CD4-positive, alpha-beta T cell treated with Interferon alpha-2 for 1 hour (primary cell): ENCODE measurements at places on chromosomes 3 and 15.

DNA sequence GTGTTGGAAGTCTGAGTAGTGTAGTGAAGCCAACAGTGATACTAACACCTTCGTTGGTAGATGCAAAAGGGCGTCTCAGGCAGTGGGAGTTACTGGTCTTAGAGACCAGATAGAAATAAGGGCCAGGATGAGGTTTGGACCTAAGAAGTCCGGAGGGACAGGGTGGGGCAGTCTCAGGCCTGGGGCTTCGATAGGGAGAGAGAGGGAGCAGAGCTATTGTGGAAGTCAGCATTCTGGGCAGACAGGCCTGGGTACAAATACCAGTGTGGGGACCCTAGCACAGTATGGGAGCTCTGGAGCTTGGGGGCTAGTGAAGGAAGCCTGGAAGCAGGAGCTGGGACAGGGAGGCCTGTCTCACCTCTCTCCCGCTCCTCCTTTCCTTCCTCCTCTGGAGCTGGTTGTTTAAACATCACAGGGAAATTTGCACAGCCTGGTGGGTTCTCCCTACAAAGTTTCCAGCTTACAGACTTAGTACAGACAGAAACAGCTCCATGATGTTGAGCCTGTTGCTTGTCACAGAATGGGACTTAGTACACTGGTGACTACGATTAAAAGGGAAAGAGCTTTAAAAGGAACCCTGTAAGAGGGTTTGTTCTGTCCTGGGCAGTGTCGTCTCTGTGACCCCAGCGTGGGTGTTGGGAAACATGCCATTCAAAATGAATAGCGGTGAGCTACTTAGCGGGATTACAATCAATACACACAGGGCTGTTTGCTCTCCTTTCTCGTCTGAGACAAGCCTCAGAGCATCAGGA is 76.4 kb upstream of the TNFAIP8L3 start:
- DNase-seq, result no peak

GRCh38 chr15:40481341-40482074 is 10.7 kb downstream of the CHST14 start:
- no peak for DNase-seq

DNA sequence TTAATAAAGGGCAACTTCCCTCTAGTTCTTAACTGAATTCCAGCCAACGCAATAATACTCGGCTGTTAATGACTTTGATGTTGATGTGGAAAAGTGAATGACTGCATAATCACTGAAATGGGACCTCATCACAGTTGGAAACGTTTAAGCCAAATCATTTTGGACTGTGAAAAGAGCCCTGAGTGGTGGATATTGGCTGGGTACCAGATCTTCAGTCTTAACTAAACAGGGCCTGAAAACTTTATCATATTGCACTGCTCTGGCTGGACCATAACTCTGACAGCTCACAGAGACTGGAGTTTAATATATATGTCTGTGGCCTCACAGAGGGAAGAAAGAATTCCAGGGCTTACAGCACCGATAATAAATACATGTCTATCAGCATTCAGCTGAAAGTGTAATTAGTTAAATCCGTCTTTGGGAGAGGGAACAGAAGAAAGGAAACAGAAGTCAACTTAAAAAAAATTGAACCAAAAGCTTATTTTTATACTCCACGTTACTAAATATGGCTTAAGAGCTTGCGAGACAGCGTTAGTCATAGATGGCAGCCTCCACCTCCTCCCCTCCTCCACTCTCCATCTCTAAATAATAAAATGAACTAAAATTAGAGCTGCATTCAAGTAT is 222.3 kb upstream of the CDIN1 start:
- no peak for DNase-seq

- no peak for DNase-seq
Measured at GRCh38 chr15:68833700-68834331, 13.1 kb upstream of the ANP32A start.

- DNase-seq, result no peak
Measured at GRCh38 chr3:139252719-139253118, 91.1 kb upstream of the MRPS22 start.

- DNase-seq, result no peak
Measured at GRCh38 chr3:21766002-21766401, 15.0 kb upstream of the ZNF385D start.

GRCh38 chr3:151931171-151931570 is 57.7 kb downstream of the SUCNR1 start:
- no peak for DNase-seq

DNA sequence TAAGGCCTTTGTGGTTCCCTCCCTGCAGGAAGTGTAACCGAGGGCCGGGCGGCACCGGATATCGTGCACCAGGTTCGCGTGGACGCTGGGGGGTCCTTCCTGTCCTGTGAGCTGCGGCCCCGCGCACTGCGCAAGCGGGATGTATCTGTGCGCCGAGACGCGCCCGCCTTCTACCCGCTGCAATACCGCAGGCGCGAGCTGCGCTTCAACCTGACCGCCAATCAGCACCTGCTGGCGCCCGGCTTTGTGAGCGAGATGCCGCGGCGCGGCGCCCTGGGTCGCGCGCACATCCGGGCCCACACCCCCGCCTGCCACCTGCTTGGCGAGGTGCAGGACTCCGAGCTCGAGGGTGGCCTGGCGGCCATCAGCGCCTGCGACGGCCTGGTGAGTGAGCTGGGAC is 35.9 kb downstream of the SAXO2 start:
- DNase-seq, result peak; percentile 64

GRCh38 chr3:63961891-63962290 is 49.7 kb upstream of the SCAANT1 start:
- peak; percentile 78 for DNase-seq

GRCh38 chr15:101267320-101268104 is 9.8 kb downstream of the SELENOS start:
- no peak for DNase-seq

GRCh38 chr15:48029642-48030041 is 91.1 kb upstream of the SLC24A5 start:
- DNase-seq, result no peak

GRCh38 chr3:51099794-51100535 is 285.1 kb upstream of the MANF start:
- no peak for DNase-seq

GRCh38 chr15:82014989-82015388 is 30.8 kb downstream of the MEX3B start:
- DNase-seq, result no peak

- no peak for DNase-seq
Measured at GRCh38 chr3:103794656-103795055, 1359.8 kb downstream of the ZPLD1 start.

DNA sequence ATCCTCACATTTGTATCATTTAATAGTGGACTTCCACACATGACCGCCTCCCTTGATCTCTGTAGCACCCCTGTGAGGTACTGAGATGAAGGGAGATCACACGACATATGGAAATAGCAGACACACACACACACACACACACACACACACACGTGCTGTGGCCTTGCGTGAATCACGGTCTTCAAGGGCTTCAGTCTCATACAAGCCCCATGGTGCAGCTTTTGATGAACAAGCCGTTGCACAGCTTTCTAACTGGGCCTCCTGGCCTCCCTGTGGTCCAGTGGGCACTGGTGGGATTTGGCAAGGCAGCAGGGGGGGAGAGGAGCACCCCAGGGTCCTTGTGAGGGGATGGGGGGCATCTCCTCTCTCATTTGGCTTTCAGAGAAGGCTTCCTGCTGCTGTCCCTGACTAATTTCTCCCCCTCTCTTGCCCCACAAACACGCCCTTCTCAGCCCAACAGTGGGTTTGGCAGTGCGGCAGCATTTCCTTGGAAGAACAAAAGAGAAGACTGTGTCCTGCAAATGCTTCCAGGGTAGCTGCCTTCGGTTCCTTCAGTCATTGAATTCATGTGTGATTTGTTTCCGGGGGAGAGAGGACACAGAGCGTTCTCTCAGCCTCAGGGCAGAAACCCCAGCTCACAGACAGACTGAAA is 98.7 kb downstream of the SMAD6 start:
- DNase-seq, result no peak

DNA sequence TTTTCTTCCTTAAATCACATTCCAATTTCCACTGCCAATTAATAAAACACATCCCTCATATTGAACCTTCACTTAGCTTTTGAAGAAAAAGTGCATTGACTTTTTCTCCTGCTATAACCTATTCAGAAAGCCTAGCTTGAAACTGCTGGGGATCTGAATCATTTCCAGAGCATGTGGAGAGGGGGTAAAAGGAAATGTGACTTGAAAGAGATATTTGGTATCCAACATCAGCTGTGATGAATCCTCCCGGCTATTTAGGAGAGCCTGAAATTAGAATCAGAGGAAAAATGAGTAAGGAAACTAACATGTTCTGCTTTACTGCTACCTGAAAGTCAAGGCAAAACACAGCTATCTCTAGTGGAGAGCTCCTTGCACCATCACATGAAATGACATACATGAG is 2.6 kb upstream of the GNB5 start:
- DNase-seq, result no peak

GRCh38 chr3:193832833-193833413 is 239.9 kb downstream of the OPA1 start:
- DNase-seq, result no peak

- no peak for DNase-seq
Measured at GRCh38 chr15:29785136-29785535, 37.1 kb downstream of the TJP1 start.

DNA sequence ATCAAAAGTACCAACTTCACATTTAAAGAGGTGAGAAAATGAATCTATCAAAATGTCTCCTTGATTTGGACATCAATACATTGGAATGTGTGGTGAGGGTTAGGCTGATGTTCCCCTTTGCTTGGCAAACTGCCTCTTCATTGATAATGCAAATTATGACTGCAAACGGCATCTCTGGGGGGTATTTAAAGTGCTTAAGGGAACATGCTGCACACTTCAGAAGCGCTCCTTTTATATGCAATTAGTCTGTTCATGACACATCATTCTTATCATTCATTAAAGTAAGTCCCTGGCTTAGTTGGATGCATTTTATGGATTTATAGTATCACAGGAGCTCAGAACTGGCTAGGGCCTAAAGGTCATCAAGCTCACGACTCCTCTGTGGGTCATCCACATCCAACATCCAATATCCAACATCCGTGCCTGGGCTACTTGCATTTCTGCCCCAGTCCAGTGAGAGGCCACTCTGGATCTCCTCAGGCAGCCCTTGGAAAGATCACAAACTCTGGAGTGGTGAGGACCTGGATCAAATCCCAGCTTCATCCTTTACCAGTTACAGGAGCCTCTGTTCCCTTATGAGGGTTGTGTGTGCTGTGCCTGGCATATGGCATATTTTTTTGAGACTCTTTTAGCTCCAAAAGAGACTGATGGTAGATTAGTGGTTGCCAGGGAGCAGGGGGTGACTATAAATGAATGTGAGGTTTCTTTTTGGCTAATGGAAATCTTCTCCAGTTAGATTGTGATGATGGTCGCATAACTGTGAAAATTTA is 136.8 kb upstream of the FOXB1 start:
- DNase-seq, result no peak

- peak; percentile 37 for DNase-seq
Measured at GRCh38 chr3:160448845-160449635, 546 bp downstream of the TRIM59 start.

DNA sequence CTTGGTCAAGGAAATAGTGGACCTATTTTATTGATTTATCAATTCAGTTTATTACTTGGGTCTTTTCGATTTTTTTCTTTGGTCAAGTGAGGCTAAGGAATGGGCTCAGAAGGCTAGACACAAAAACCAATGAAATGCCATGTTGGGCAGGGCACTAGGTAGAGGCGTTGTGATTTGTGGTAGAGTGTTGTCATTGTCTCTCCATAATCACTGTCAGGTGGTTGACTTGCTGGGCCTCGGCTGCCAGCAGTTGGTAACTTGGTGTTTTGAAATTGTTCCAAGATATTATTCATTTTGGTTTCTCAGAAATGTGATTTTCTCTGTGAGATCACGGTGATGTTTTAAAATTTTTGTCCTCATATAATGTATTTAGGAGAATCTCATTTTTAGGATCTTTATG is 173.6 kb downstream of the KLHL25 start:
- peak; percentile 41 for DNase-seq

GRCh38 chr3:56131974-56132590 is 336.2 kb downstream of the ERC2 start:
- DNase-seq, result no peak

DNA sequence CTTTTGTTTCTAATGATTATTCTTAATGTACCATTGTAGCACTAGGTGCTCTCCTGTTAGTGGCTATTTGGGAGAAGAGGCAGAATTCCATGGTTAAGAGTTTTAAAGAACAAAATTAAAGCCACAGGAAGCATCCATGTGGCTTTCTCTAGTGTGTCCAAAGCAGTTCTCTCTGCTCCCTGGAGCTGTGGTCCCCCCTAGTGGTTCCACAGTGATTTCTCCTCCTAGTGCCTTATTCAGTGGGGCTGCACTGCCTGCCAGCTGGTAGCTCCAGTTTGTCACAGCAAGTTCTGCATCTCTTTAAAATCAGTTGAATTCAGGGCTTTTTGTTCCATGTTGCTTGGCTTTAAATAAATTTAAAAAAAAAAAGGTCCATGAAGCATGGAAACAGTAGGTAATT is 39.6 kb upstream of the FAM98B start:
- no peak for DNase-seq

DNA sequence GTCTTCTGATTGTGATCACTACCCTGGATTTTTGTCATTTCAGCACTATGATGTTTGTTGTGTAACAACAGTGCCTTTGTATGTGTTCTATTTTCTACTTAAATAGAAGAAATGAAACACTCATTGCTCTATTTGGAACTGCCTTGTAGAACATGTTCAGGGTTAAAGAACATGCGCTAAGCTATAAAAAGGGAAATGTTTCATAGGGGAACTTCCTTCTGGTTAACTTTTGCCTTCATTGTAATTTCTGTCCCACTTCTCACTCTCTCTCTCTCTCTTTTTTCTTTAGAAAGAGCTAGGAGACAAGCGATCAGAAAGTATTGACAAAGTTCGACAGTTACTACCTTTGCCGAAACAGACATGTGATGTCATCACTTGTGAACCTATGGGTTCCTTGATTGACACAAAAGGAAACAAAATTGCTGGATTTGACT is at the start of gene P2RY12:
Gene P2RY12 (minus strand): TSS at position 13 of the 434 bp plus-strand sequence. CDS start 45,908 bp downstream, outside the sequence.
- DNase-seq, result no peak

DNA sequence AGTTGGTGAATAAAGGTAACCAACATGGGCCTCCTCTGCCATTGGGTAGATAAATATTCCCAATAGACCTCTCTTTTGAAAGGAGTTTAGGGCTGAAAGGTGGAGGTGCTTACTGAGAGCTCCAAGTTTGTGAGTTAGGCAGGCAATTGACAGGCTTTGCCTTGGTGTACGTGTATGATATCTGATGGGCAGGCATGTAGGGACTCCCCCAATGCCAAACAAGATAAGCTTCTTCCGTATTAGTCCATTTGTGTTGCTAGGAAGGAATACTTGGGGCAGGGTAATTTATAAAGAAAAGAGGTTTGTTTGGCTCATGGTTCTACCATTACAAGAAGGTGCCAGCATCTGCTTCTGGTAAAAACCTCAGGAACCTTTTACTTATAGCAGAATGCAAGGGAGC is 160.7 kb upstream of the EIF1B start:
- no peak for DNase-seq

- no peak for DNase-seq
Measured at GRCh38 chr15:88256279-88257230, at the start of gene NTRK3. Gene NTRK3, minus strand, starts transcription at chr15:88256739. Its CDS starts 586 bp downstream, at chr15:88256153.

DNA sequence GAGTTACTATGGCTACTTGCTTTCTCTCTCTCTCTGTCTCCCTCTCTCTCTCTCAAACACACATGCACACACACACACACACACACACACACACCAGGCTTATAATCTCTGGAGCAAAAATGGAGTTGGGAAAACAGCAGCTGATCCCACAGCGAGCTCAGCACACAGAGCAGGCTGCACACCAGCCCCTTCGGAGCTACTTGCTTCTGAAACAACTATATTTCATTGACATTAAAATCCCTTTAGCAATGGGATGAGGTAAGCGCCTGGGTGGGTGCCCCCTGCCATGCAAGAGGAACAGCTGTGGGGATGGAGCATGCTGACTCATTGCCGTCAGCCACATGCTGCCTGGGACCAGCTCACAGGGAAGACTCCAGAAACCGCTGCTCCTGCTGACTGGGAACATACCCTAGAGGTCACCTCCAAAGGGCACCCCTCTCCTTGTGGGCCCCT is 45.7 kb downstream of the B3GNT5 start:
- no peak for DNase-seq
